Inflammatory macrophage (primary cell): ENCODE measurements at places on chromosomes 7 and 10.
A peak's percentile ranks its signal among the peaks of the same experiment; 100 is the strongest.

- no peak for DNase-seq
Observed at GRCh38 chr10:31749981-31750840, 178.4 kb downstream of the ARHGAP12 start.

- DNase-seq, result no peak
Observed at GRCh38 chr7:89042940-89043339, 247.4 kb upstream of the TEX47 start.

DNA sequence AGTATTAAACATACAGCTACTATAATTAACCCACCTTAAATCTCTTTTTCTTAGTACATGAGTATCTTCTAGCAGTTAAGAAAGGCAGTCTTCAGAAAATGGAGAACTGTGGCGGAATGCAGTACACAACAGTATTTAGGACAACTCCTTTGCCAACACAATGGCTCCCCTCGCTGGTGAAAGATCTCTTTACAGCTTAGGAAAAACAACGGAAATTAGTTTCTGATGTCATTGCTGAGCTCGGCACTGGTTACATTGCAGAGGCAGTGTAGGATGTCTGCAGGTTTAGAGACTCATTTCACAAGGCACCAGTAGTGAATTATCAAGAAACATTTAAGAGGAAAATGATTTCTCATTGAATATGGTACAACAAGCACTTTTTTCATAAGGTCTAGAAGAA, 43.4 kb downstream of the GLRX3 start:
- DNase-seq, result peak; percentile 56

GRCh38 chr10:29751240-29751639, 116.5 kb upstream of the SVIL start:
- peak; percentile 86 for DNase-seq

GRCh38 chr10:21720090-21720489, 186.1 kb downstream of the MLLT10 start:
- no peak for DNase-seq

DNA sequence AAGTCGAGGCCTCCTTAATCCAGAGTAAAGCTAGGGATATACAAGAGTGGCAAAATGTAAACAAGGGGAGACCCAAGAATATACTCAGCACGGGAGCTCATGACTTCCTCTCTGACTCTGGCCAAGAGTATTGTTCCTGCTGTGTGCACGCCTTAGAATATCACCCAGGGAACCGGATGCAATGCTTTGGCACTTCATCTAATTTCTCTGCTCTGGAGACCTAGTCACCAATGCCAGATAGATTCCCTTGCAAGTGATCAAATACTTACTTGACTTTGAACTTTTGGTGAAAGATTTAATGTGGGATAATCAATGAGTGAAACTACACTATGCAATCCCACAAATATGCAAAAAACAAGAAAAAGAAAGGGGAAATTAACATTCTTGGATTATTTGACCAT, 695.5 kb downstream of the INHBA start:
- DNase-seq, result peak; percentile 54

GRCh38 chr7:33806298-33807154, 98.8 kb upstream of the BMPER start:
- DNase-seq, result no peak

- DNase-seq, result no peak
Observed at GRCh38 chr7:27593226-27593625, 69.5 kb downstream of the HIBADH start.
